ENCODE measurements at places on chromosomes 13 and 19.

- DNase-seq: no peak
These were observed 220.9 kb downstream of the FOXO1 start for GRCh38 chr13:40445557-40445990.

DNA sequence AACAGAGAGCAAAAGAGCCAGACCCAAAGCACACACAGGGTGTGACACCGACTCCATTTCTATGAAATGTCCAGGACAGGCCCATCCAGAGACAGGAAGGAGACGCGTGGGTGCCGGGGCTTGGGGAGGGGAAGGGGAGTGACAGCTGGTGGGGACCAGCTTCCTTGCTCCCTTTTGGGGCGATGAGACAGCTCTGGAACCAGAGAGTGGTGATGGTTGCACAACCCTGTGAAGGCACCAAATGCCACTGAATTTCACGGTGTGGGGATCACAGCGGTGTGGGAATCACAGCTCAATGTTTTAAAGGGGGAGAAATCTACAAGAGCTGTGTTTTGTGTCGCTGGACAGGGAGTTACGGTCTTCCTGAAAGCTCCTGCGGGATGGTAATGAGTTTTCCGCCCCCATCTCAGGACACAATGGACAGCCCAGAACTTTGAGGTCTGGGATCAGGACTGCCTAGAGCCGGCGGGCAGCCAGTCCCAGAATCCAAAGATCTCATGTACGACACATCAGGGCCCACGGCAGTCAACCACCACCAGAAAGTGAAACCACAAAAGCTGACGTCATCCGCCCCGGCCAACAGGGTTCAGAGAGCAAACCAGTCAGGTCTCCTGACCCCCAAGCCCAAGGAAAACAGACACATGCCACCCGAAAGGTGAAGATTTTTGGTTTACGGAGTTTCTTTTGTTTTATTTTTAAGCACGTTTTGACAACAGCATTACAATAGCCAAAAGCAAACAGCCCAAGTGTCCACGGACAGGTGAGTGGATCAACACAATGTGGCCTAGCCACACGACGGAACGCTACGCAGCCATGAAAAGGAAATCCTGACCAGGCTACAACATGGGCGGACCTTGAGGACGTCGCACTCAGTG is 7.3 kb downstream of the SGTA start:
- no peak for DNase-seq

DNA sequence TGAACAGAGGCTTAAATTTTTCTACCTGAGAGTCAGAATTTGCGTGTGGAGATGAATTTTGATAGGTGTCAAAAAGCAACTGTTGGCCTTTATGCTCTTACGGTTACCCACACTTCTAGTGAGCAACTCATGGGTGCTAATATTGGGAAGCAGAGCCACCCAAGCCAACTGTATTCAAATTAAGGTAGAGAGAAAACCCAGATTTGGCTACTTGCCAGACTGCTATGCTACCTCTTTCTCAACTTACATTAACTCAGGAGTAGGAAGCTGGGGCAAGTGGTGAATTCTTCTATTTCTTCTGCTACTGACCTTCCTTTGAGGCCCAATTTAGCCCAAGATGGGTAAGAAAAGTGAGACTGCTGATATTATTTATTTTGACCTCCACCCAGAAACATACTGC is 83.9 kb downstream of the OLFM4 start:
- no peak for DNase-seq

DNA sequence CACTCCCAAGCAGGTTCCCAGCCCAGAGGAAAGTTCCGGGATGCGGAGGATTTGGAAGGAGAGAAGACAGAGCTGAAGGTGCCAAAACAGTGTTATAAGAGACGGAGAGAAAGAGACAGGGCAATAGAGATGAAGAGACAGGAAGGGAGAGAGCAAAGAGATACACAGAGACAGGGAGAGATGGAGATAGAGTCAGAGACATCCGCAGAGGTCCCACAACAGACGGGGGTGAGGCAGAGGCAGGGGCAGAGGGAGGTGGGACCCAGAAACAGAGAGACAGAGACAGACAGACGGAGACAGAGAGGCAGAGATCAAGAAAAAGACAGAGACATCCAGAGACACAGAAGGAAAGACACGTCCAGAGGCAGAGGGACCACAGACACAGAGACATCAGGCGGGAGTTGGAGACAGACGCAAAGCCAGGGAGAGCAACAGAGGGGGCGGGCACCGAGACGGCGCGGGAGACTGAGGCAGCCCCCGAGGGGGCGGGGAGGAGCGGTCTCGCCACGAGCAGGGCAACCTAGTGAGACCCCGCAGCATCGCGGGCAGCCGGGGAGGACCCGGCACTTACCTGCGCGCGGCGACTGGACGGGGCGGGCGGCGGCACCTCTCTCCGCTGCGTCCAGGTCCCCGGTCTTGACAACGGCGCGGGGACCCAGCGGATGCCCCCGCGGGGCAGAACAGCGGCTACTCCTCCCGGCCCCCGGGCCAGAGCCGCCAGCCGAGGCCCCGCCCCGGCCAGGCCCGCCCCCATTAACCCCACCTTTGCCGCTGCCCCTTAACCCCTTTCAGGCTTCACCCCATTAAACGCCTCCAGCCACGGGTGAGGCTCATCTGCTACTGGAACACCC is at the start of gene GPR4:
Gene GPR4, minus strand, starts transcription at position 689 of the 851 bp plus-strand sequence. CDS start 10,346 bp downstream, outside the sequence.
- DNase-seq: no peak

DNA sequence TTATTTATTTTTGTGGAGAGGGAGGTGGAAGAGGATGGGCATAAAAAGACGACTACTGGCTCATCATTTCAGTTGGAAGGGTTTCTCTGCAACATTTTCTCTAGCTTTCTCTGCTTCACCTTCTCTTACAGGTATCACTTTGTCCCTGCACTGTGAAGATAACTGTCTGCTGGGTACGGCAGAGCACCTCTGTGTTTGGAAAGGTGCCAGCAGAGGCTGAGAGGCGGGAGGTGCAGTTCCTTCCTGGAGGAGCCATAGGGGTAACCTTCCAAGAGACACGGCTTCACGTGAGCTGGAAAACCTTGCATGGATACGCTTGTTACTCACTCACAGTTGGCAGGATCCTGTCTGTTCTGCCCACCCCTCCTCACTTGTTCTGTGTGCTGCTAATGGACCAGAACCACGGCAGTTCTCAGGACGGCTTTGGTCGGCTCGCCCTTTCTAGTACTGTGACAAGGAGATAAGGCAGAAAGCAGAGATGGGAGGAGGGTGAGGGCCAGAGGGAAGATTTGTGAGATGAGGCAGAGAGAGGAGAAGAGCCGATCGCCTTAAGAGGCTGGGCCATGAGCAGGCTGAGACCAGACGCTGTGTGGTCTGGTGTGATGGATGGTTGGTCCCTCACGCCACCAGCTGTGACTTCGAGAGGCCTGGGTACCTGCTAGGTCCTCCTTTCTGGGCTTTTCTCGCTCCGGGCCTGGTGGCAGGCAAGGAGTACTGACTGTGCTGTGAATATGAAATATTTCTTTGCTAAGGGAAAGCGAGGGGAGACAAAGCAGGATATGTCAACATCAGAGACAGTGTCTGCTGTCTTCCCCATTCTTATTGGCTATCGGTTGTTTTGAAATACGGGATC is 66.8 kb downstream of the MRPL57 start:
- DNase-seq: no peak

DNA sequence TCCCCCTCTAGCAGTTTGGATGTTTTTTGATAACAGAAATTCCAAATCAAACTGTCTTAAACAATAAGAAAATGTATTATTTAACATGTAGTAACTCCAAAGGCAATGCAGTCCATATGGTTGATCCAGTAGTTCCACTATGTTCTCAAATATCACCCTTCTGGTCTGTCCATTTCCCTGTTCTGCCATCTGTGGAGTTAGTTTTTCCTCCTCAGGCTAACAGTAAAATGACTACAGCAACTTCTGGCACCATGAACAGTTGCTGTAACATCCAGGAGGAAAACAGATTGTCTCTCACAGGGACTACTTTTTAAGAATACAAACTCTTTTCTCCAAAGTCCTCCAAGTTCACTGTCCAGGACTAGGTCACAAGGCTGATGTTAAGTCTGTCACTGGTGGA is 455.4 kb downstream of the FGF14 start:
- no peak for DNase-seq

DNA sequence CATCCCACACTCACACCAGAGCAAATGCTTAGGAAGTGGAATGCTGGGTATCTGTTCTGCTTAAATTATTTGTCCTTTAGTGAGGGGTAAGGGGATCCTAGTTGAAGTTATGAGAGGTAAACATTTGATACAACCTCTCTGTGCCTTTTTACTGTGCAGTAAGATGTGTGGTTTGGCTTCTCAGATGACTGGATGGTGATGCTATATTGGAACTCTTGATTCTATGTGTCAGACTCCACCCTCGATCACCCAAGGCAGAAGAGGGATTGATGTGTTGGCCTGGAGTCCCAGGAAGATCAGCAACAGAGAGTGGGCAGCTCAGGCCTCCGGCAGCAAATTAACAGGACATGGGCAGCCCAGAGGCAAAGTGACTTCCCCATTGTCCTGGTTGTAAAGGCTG is 66.7 kb downstream of the SIPA1L3 start:
- no peak for DNase-seq

DNA sequence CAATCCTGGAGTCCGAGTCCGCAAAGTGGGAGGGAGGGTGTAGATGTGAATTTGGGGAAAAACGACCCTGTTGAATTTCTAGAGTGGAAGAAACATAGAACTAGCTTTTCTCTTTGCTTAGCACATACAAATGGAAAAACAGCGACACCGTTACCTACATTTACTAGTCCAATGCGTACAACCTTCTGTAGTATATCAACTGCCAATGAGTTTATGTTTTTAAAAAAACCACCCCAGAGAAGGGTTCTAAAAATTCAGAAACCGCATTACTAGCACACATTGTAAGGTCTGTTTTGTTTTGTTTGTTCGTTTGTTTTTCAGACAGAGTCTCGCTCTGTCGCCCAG is 332 bp upstream of the SUPT20H start:
- no peak for DNase-seq

- DNase-seq: no peak
These were observed 261.1 kb downstream of the TBC1D4 start for GRCh38 chr13:75220861-75221260.

GRCh38 chr19:10648360-10648759 is 5.8 kb upstream of the ILF3 start:
- DNase-seq: no peak

DNA sequence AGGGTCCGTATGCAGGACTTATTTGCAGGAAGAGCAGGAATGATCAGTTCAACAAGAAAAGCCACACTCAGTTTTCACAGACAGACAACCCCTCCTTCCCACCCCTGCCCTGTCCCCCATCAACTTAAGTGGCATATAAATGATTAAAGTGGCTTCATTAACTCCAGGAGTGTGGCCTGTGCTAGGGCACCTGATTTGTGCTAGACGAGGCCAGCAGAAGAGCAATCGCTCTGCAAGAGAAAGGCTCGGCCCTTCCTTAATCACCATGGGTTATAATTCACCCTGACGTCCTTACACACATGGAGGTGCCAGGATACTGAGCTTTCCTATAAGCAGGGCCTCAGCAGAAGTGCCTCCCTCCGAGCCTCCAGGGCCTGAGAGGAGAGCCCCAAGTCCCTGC is 14.6 kb downstream of the C19orf12 start:
- DNase-seq: no peak

GRCh38 chr13:36352350-36352749 is 6.2 kb upstream of the SPART start:
- no peak for DNase-seq

DNA sequence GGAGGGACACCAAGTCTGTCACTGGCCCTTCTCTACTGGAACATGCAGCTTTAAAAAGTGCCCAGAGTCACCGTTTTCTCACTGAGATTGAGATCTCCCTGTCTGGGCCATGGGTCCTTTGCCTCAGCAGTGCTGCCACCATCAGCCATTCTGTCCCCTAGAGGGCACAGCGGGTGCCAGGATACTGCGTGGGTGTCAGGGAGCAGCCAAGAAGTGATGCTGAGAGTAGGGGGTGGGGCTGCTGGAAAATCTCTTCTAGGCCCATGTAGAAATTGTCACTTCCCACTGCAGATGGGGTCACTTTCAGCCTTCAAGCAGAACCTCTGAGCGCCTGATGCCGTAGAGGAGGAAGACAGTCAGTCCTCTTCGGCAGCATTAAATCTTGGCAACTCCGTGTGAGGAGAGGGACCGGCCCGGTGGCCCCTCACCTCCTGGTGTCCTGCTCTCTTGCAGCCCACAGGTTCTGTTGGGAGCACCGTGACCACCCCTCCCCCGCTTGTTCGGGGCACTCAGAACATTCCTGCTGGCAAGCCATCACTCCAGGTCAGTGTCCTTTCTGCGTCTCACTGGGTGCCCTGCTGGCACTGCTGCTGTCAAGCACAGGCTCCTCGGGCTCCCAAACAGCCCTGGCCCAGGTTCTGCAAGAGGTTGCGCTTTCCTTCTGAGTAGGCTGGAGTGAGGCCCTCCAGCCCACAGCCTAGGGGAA is 21.4 kb downstream of the TSSK6 start:
- DNase-seq: no peak

GRCh38 chr19:35357867-35358573 is at the start of gene FFAR3:
FFAR3 (plus strand) TSS chr19:35358460; CDS start chr19:35358891, 431 bp downstream.
- DNase-seq: no peak

GRCh38 chr19:41620171-41620570 is 6.7 kb downstream of the CEACAM4 start:
- peak; percentile 56 for DNase-seq

- DNase-seq: no peak
These were observed 43.0 kb downstream of the ZAR1L start for GRCh38 chr13:32272021-32272683.

GRCh38 chr19:55066107-55066709 is 3.3 kb upstream of the RDH13 start:
- no peak for DNase-seq

DNA sequence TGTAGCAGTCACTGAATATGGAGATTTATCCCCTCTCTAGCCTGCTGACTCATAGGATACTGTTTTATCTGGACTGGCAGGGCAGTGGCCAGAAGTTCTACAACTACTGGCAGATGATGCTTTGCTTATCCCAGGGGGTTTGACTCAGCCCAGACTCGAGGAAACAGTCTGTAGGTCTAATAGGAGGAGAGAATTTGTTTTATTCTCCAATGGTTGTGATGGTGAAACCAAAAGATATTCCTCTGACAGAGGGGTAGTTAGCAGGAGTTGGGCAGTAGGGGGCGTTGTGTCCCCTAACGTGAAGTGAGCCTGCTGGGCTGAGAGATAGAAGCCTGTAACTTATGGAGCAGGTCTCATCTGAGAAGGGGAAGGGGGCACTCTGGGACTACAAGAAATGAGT is 74.9 kb downstream of the WTIP start:
- DNase-seq: no peak

DNA sequence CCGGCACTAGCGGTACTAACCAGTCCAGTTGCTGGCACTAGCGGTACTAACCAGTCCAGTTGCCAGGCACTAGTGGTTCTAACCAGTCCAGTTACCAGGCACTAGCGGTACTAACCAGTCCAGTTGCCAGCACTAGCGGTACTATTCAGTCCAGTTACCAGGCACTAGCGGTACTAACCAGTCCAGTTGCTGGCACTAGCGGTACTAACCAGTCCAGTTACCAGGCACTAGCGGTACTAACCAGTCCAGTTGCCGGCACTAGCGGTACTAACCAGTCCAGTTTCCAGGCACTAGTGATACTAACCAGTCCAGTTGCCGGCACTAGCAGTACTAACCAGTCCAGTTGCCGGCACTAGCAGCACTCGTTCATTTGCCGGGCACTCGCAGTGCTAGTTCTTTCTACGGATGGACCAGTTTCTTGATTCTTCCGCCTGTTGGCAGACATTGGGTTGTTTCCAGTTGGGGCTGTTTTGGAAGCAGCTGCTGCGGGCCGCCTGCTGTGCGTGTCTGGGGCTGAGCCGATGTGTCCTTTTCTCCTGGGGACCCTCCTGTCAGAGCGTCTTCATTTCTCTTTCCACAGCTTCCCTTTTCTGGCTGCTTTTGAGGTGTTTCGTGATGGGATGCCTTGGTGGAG is 123.4 kb upstream of the MCF2L start:
- DNase-seq: no peak

GRCh38 chr13:51585696-51586095 is 1.4 kb downstream of the WDFY2 start:
- DNase-seq: no peak

- no peak for DNase-seq
These were observed 961.2 kb downstream of the PCDH17 start for GRCh38 chr13:58592786-58593185.

Measured in type B pancreatic cell (in vitro differentiated cells).